ENCODE measurements at places on chromosomes 3 and 15.

- DNase-seq = no peak
These were observed 309.2 kb downstream of the PDCD6IP start for GRCh38 chr3:34107669-34108068.

GRCh38 chr3:17972476-17972875 lies 230.0 kb upstream of the TBC1D5 start:
- no peak for DNase-seq

DNA sequence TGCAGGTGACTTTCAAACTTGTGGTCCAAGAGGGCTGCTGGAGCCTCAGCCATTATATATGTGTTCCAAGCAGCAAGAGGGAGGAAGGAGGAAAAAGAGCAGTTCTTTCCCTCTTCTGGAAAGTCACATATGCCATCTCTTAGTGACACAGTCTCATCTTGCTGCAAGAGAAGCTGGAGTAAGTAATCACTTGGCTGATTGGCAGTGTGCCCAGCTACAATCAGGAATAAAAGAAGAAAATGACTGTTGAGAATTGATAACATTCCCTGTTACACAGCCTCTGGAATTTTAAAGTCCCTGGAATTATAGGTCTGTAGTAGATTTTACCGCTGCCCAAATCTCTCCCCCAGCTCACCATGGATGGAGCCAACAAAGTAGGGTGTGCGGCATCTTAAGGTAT lies 31.4 kb upstream of the LYZL4 start:
- no peak for DNase-seq

GRCh38 chr3:48507256-48508061 lies 3.5 kb upstream of the SHISA5 start:
- DNase-seq = peak; percentile 53

- no peak for DNase-seq
These were observed 37.2 kb downstream of the SLC6A6 start for GRCh38 chr3:14439501-14440167.

DNA sequence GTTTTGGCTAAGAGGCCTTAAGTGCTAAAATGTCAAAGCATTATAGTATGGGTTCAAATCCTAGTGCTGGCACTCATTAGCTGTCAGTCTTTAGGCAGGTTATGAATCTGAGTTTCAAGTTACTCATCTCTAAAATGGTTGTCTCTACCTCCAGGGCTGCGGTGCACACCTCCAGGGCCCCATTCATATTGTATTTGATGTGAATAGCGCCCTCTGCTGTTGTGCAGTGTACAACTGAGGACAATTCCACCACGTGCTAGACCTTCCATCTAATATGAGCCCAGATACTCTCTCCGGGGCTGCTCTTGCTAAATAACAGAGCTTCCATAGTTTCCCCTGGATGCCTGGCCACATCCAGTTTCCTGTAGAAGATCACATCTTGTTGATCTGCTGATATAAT lies 54.3 kb downstream of the OXNAD1 start:
- no peak for DNase-seq

- no peak for DNase-seq
These were observed 412.5 kb downstream of the TBC1D5 start for GRCh38 chr3:17329927-17330326.

- DNase-seq = peak; percentile 98
These were observed 245.6 kb upstream of the GOLIM4 start for GRCh38 chr3:168341192-168341815.

- DNase-seq = no peak
These were observed 28.1 kb downstream of the KCNAB1 start for GRCh38 chr3:156148345-156148945.

- DNase-seq = no peak
These were observed 409.8 kb downstream of the GRM7 start for GRCh38 chr3:7270731-7271130.

DNA sequence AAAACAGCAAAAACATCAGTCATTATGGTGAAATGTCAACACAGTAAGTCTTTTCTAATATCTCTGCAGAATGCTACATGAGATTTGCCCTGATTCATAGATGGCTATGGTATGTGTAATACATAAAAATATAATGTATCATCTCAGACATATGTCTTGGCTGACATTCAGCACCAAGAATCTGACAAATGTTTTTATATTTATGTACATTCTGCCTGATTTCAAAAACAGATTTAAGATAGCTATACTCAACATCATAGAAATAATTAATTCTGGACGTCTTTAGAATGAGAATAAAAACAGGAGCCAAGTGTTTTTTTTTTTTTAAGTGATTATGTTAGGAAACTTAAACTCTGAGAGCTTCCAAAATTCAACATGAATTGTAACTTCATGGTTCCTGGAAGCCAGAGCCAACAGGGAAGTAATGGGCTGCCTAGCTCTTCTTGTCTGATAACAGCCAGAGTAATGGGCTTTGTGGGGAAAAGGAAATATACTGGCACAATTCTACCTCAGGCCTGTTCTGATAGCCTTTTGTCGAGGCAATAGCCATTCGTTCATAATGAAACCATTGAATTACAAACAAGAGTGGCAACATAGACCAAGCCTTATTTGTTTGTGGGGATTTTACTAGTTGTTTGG lies 184.4 kb downstream of the VGLL4 start:
- DNase-seq = peak; percentile 91

DNA sequence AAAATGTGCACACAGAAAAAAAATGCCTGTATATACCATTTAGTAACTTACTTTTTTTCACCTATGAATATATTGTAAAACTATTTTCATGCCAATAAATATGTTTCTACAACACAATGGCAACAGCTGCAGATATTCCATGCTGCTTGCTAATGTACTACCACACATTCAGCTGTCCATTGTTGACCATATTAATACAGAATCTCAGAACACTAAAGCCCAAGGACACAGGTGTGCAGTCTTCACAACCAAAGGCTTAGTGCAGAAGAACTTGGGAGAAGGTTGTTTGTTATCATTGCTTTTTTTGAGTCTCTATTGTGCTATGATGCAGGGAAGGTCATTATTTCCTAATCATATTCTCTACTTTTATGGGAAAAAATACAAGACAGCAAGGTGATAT lies 79.6 kb downstream of the DIPK2A start:
- no peak for DNase-seq

DNA sequence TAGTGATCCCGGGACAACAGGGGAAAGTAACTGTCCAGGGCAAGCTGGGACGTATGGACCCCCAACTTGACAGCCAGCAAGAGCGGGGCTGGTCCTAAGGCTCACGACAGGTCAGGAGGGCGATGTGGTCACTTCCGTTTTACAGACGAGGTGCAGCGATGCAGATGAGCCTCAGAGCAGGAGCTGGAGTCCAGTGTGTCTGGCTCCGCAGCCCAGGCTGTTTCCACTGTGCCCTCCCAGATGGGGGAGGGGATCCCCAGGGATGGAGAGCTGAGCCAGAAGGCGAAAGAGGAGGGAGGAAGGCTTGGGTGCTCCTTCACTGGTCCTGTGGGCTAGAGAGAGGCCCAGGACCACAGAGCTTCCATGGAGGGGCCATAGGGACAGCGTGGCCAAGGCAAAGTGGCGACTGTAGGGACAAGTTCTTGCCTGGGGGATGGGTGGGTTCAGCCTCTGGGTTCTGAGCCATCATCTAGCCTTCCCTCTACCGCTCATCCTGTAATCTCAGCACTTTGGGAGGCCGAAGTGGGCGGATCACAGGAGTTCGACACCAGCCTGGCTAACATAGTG lies 5.7 kb downstream of the SNX33 start:
- no peak for DNase-seq

GRCh38 chr15:75347222-75348033 lies 589 bp downstream of the NEIL1 start:
- DNase-seq = peak; percentile 15

Measured in fibroblast of skin of abdomen (primary cell).